ENCODE measurements at places on chromosomes 4 and X. TPM values are rescaled to one million over a fixed set of nuclear protein-coding genes. Genes with fewer than 3 reads are reported as not detected.

GABRB1 gene
- total RNA-seq = 11.7 TPM

GPRASP2 gene
- 64.5 TPM for total RNA-seq

GEMIN8 gene
- total RNA-seq = 25.7 TPM

DAPP1 gene
- 5.7 TPM for total RNA-seq

SLAIN2 gene
- 84.8 TPM for total RNA-seq

SPANXC gene
- not detected for total RNA-seq

MSMO1 gene
- 500 TPM for total RNA-seq

RAB9B gene
- 11.2 TPM for total RNA-seq

BRCC3 gene
- total RNA-seq = 12.4 TPM

UGT2B11 gene
- 0.33 TPM for total RNA-seq

CXCL1 gene
- 1.9 TPM for total RNA-seq

DNA sequence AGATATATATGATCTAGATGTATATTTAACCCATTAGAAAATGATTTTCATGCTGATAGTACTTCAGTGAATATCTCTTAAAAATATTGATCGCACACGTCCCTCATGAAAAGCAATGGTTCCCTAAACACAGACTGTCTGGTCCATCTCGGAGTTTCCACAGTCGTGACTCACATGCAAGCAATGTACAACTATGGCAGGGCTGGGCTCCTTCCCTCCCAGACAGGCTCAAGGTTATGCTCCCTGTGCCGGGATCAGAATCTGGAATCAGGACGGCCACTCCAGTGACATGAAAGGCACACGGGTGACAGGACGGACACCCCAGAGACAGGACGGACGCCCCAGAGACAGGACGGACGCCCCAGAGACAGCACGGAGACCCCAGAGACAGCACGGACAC, 40.2 kb upstream of the PPP2R3B start:
- no peak for DNase-seq

DNA sequence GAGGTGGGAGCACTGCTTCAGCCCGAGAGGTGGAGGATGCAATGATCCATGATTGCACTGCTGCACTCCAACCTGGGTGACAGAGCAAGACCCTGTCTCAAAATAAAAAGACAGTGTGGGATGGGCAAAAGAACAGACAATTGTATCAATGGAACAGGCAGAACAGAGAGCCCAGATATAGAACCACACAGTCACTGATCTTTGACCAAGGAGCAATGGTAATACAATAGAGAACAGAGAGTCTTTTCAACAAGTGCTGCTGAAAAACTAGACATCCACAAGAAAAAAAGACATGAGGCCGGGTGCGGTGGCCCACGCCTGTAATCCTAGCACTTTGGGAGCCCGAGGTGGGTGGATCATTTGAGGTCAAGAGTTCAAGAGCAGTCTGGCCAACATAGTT, 5.9 kb downstream of the FAM53A start:
- no peak for DNase-seq

DNA sequence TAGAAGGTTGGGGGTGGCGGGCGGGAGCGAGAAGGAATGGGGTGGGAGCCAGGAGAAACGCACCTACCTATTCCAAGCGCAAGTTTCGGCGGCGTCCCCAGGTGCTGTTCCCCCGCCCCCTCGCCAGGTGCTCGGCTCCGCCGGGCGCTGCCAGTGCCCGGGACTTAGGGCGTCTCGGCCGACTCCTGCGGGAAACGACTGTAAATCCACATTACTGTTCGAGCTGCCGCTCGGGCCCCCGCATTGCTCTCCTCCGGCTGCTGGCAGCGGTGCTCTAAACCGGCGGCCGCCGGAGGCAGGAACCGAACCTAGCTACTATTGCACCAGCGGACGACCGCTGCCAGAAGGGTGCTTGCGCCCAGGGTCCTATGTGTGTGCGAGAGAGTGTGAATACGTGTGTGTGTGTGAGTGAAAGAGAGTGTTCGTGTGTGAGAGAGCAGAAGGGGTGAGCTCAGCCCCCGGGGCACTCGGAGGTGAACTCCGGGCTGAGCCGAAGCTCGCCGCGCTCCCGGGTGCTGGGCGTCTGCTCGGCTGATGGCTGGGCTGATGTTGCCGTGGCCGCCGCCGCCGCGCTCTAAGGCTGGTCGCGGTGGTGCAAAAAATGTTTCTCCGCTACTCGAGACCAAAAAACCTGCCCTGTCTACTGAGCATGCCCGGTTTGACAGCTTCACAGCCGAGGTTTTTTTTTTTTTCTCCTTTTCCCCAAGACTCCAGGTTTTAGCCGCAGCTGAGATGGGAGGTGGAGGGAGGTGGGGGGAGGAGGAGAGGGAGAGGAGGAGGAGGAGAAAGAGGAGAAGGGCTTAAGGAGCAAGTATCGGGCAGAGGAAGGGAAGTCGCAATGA, 115.7 kb upstream of the TEX13C start:
- DNase-seq = no peak

- no peak for DNase-seq
Observed at GRCh38 chr4:33924239-33924638, 2320.1 kb downstream of the ARAP2 start.

GRCh38 chr4:16253127-16253960, 27.1 kb upstream of the TAPT1 start:
- DNase-seq = no peak

DNA sequence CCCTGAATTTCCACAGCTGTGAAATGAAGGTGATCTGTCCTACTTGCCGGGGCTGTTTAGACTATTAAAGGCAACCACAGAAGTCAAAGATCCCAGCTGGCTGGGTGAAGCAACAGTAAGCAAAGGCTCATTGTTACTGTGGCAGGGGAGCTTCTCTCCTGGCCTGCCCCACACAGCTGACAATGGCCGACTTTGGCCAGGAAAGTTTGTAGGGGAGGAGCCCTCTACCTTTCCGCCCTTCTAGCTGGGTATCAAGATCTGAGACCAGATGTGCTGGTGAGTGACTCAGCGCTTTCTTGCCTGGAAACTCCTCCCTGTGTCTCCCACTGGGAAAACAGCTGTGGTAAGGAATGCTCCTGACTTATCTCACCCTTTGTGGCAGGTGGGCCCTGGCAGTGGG, 21.1 kb downstream of the RASSF6 start:
- no peak for DNase-seq

GRCh38 chrX:35809781-35810180, 11.6 kb downstream of the MAGEB16 start:
- no peak for DNase-seq

GRCh38 chr4:177356206-177356605, 46.5 kb downstream of the NEIL3 start:
- DNase-seq = no peak

DNA sequence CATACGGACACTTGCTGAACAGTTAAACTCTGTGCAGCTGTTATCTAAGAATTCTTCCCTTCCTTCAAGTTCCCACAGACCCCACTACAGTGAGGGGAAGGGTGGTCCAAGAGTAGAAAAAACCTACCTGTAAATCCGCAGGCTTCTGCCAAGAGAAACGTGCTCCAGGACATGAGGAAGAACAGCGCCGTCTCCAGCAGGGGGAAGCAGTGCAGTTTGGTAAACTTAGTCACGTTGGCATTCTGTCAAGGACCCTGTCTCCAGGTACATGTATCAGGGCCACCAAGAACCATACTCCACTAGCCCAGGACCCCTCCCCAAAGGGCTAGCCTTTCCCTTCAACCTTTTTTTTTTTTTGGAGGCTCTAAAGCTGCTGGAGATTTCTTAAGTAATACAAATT, 79.9 kb downstream of the CHST7 start:
- no peak for DNase-seq

GRCh38 chrX:120350450-120351138, 11.3 kb upstream of the ATP1B4 start:
- no peak for DNase-seq

DNA sequence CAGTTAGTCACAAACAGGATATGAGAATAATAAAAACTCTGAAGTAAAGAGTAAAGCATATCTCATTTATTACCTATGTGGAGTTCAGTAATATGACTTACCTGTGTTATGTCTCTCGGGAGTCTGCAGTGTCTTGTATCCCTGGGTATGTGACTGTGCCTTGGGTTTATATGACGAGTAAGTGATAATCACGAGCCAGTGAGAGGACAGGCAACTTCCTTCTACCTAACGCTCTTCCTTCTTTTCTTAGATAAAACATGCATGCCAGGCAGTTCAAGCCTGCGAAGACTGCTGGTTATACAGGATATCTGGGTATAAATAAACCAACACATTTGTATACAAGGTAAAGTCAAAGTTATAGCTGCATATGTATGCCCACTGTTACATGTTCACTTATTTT, at the start of gene HPGDS:
TSS of gene HPGDS (minus strand) at position 143 of the 400 bp plus-strand sequence. CDS start 8,207 bp downstream, outside the sequence.
- no peak for DNase-seq

DNA sequence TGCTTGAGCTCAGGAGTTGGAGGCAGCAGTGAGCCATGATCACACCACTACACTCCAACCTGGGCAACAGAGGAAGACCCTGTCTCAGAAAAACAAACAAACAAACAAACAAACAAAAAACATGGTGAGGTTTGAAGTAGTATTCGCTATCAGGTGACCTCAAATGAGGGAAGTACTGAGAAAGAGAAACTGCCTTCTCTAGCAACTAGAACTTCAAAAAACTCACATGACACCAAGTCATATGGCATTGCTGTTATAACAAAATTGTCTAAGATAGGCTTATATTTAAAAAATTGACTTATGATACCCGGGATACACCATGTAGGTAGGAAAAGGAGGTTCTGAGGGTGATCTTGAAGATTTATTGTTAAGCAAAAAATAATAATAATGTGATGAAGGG, 10.3 kb downstream of the MPP1 start:
- DNase-seq = no peak

GRCh38 chr4:25760518-25761157, 102.2 kb downstream of the SEL1L3 start:
- DNase-seq = no peak

DNA sequence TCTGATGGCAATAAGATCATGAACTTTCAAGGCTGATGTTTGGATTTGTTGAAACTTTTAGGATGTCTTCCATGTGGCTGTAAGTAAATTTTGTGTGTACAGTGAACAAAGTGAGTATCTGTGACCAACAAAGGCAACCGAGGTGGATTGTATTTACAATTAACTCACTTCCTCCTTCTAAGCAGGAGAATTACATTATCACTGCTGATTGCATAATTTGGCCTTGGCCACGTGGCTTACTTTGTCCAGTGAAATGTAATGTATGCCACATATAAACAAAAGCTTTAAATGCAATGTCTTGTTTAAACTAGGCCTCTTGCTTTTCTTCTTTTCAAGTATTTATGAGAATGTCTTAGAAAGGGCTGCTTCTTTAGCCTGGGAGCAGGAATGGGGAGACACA, 66.3 kb upstream of the MAD2L1 start:
- no peak for DNase-seq

DNA sequence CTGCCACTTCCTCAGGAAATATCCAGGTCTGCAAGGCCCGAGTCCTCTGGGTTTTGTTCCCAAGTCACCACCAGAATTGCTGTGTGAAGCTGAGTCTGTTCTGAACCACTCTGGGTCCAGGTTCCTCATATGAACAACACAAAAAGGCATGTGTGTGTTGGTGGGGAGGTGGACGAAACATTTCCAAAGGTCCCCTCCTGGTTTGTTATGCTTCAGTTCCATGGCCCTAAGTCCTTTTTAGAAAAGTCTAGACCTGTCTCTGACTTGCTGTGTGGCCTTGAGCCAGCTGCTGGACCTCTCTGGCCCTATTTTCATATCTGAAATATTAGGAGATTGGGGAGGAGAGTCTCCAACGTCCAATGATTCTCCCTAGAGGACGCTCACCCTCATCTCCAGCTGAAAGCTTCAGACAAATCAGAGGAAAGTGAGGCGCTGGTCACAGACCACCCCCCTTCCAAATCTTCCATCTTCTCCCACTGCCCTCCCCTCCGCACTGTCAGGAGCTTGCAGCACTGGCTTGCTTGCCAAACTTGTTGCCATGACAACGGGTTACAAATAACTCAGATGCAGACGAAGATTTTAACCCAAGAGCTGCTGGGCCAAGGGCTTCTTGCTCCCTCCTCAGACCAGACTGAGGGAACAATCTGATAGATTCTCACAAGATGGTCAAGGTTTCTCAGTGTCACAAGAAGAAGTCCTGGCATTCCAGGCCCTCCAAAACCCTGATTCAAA, 64.5 kb downstream of the SMC1A start:
- peak; percentile 86 for DNase-seq

DNA sequence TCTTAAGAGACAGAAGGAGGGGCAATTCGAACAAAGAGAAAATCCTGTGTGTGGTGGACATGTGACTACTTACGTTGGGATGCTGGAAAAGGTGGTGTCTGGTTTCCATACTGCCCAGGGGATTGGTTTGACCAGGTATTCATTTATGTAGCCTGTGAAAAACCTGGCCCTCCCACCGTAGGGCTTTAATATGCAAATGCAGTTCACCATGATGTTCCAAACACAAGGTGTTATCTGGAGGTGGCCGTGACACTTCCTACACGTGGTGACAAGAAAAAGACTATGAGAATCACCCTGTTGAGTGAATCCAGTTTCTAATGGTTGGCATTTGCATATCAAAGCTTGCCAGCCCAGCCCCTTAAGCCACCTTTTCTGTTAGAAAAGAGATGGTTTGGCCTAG, 27.9 kb downstream of the UGT2B4 start:
- DNase-seq = no peak

DNA sequence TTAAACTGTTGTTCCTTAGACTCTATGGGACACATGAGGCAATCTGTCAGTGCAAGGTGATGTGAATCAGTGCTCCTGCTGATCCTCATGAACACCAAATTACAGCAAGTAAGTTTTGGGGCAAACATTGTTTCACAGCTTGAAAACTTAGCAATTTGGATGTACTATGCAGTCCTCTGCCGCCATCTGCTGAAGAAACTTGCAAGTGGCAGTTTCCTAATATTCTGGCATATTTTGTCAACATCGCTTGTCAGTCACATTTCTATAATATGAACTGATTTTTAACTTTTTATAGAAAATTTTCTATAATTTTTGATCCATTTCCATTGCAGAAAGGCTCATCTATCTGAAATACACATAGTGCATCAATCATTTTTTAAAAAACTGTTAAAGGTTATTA, 56.3 kb downstream of the ZAR1 start:
- peak; percentile 15 for DNase-seq

GRCh38 chrX:130167040-130167439, 1.4 kb upstream of the AIFM1 start:
- no peak for DNase-seq

- DNase-seq = no peak
Observed at GRCh38 chr4:35836596-35836995, 407.7 kb downstream of the ARAP2 start.

GRCh38 chrX:48761674-48762471, at the start of gene GLOD5:
TSS of gene GLOD5 (plus strand) at chrX:48761747. CDS start at chrX:48761791, 44 bp downstream.
- peak; percentile 38 for DNase-seq

DNA sequence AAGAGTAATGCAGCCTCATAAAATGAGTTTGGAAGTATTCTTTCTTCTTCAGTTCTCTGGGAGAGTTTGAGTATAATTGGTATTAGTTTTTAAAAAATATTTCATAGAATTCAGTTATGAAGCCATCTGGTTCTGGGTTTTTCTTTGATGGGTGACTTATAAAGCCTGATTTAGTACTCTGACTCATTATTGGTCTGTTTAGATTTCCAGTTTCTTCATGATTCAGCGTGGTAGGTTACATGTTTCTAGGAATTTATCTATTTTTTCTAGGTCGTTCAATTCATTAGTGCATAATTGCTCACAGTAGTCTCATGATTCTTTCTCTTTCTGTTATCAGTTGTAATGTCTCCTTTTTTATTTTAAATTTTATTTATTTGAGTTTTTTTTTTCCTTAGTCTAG, 111.2 kb downstream of the CEP44 start:
- DNase-seq = no peak

Data from spinal cord (tissue), 10 donors.